Right kidney (tissue), 9 donors: ENCODE measurements at places on chromosomes 7 and 10.

GRCh38 chr7:55570939-55571338 is 1.4 kb downstream of the VOPP1 start:
- DNase-seq: no peak

DNA sequence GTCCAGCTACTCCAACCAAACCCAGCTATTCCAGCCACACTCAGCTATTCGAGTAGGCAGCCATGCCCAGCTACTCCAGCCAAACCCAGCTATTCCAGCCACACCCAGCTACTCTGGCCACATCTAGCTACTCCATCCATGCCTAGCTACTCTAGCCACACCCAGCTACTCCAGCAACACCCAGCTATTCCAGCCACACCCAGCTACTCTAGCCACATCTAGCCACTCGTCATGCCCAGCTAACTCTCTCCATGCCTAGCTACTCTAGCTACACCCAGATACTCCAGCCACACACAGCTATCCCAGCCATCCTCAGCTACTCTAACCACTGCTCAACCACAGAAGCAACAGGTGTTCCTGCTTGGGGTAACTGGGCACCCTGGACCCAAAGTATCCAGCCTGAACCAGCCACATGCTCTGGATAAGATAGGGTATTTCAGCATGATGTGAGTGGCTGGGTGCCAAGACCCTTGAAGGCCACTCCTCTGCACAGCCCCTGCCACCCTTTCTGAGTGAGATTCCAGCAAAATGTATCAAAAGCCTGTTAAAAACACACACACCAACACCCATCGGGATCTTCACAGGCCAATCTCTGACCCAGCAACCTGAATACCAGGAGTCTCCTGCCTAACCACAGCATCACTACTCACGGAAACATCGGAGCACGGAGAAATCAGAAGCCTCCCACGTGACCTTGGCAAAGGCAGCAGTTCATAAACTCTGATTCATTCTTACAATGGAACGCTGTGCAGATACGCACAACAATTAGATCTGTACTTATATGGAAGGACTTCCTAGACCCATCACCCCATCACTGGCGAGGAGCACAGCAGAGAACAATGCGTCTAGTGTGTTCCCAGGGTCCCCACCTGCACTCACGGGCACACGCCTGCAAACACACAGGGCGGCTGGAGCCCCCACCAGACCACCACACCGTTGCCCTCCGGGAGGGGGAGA is 51.8 kb upstream of the DNAAF5 start:
- DNase-seq: no peak

DNA sequence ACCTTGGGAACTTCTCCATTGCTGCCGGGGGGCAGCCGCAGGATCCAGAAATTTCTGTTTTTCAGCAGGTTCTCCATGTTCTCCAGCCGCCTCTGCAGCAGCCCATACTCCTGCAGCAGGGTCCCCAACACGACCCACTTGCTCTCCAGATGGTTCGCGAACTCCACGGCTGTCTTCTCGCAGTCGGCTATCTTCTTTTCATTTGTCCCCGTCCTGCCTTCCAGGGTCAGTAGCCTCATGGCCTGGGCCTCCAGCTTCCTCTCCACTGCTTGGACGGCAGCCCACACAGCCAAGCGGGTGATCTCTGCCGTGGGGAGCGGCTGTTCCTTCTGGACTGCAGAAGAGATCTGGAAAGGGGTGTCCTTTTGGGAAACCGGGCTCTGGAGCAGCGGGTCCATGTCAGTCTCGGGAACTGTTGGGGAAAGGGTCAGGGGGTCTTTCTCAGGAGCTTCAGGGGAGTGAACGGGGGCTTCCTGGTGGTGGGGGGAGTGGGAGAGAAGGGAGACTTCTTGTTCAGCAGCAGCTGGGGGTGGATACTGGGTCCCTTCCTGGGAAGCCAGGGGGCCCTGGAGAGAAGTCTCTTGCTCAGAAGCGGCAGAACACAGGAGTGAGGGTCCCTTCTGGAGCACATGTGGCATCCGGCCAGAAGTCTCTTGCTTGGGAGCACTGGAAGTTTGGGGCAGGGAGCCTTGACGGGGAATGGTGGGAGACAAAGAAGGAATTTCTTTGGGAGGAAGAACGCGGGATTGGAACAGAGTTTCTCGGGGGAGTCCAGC is 5.5 kb downstream of the ZNF777 start:
- DNase-seq: no peak

GRCh38 chr10:110485541-110485940 is 12.2 kb upstream of the DUSP5 start:
- DNase-seq: no peak

- no peak for DNase-seq
These were observed 1164.7 kb upstream of the AUTS2 start for GRCh38 chr7:68433462-68434070.

DNA sequence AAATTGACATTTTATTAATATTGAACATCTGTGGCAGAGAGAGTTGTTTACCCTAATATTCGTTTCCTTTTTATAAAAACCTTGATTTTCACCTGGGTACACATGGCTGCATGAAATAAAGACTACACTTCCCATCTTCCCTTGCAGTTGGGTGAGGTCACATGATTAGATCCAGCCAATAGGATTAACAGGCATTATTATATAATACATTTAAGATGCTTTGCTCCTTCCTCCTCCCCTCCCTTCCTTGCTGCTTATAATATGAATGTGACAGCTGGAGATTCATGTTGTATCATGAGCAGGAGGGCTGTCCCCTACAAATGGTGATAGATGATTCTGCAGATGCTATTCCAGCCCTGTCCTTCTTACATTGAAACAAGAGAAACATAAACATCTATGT is 146.6 kb downstream of the SH2D4B start:
- DNase-seq: no peak

DNA sequence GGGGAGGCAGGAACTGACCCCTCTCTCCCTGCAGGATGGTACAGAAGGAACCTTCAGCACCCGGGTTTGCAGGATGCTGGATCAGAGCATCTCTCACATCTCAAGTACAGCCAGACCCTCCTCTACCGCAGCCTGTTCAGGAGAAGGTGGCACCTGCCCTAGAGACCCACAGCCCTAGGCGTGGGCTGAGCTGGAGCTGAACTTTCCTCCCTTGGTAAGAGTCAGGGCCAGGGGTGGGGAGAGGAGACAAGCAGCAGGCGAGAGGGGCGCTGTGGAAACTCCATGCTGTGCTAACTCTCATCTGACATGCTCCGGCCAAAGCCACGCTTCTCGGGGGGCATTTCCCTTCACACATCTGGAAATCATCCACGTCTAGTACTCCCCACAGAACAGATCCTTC is 154.4 kb downstream of the DIP2C start:
- no peak for DNase-seq

DNA sequence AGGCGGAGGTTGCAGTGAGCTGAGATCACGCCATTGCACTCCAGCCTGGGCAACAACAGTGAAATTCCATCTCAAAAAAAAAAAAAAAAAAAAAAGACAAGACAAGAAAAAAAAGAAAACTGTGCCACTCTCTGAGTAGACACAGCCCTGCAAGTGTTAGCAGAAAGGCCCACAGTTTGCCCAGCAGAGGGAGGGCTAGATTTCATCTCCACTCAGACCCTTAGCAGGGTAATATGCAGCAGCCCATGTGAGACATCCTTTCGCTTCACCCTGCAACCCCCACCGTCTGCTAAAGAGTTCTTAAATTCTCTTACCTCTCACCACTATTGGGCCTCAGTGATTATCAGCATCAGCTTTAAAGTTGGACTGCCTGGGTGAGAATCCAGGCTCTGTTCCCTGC is 38.2 kb downstream of the CTNNA3 start:
- DNase-seq: no peak

DNA sequence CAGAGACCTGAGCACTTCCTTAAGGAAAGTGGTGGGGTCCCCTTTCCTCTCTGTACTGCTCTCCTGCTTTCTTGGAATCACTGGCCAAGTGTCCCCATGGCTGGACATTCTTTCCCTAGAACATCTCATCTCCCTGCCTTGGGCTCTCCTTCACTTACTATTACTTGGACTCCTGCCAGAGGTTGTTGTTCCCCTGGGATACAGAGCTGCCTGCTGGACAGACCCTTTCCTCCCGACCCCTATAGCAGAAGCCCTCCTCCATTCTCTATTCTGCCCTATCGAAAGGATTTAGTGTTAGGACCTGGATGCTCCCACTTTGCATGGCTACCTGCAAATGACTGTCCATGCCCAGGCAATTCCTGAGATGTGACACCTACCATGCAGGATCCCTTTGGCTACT is 164.3 kb upstream of the PODXL start:
- no peak for DNase-seq

GRCh38 chr10:91022390-91022789 is 101.5 kb upstream of the ANKRD1 start:
- no peak for DNase-seq

GRCh38 chr7:128795129-128795528 is 3.4 kb downstream of the CCDC136 start:
- no peak for DNase-seq

DNA sequence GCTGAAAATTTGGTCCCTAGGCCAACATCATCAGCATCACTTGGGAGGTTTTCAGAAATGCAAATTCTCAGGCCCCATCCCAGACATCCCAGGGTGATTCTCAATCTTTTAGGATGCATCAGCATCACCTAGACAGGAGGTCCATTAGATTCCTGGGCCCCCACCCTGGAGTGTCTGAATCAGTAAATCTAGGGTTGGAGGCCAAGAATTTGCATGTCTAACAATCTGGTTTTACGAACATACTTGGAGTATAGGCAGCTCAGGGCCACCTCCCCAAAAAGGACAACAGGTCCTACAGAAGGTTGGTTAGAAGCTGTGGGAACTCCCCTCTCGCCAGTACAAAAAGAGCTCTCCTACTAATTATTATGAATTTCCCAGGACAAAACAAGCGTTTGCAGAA is 15.5 kb downstream of the ZC3HAV1 start:
- no peak for DNase-seq

- DNase-seq: no peak
These were observed 35.7 kb upstream of the MTPAP start for GRCh38 chr10:30384701-30385201.

DNA sequence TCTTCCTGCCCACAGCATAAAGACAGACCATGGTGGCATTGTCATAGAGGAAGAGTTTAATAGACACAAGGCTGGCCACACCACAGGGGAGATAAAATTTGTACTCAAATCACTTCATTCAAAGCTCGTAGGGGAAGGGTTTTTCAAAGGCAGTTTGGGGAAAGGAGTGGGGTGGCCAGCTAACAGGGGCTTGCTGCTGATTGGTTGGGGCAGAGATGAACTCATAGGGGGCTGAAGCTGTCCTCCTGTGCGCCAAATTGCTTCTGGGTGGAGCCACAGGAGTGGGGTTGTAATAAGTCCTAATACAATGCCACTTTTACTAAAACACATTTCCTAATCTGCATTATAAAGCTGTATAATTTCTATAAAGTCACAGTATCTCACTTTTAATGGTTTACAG is 22.5 kb downstream of the PDZD8 start:
- DNase-seq: no peak

GRCh38 chr7:144027070-144027469 is 21.7 kb upstream of the OR2A5 start:
- no peak for DNase-seq

DNA sequence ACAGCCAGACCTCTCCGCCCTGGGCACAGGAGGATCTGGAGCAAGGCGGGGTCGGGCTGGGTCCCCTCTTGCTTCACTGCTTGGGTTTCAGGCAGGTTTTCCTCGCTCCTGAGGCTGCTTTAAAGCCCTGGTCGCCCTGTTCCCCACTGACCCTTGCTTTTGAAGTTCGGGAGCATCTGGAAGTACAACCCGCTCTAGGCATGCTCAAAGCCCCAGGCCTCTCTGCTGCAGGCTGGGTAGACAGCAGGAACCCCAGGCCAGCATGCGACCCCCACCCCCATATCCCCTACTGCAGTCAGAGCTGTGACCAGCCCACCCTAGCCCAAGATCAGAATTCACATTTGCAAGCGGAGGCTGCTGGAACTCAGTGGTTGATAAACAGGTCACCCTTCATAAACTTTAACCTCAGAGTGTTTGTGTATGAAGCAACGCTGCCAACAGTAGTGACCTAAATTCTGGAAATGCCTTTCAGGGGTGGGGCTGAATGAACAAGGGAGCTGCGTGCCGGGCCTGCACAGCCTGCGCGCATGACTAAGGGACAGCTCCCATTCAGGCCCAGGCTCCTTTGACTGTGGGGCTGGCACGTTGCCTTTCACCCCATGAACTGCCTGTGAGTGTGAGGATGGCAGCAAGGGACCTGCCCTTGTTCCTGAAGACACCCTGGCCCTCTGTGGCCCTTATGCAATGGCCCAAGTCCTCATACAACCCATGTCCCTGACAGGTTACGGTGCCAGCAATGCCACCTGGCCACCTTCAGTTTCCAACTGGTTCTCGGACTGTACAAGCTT is 52.5 kb downstream of the PROSER2 start:
- peak; percentile 59 for DNase-seq

DNA sequence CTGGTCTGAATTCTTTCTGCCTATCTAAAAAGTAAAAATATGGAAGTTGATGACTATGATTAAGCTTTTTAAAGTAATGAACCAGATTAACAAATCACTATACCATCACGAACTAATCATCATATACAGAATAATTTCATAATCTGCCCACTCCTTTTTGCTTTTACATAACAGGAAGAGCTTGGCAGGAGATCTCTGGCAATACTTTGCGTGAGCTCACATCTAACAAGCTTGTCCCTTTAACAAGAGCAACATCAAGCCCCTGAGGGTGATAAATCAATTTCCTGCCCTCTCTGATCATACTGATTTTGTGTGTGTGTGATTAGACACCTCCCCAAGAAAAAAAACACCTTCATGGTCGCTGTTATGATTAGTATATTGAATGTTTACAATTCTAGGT is 143.5 kb upstream of the ASAH2 start:
- DNase-seq: no peak

- no peak for DNase-seq
These were observed 57.8 kb downstream of the GCC1 start for GRCh38 chr7:127527561-127527960.

- no peak for DNase-seq
These were observed 285.2 kb downstream of the USP6NL start for GRCh38 chr10:11326241-11326640.

DNA sequence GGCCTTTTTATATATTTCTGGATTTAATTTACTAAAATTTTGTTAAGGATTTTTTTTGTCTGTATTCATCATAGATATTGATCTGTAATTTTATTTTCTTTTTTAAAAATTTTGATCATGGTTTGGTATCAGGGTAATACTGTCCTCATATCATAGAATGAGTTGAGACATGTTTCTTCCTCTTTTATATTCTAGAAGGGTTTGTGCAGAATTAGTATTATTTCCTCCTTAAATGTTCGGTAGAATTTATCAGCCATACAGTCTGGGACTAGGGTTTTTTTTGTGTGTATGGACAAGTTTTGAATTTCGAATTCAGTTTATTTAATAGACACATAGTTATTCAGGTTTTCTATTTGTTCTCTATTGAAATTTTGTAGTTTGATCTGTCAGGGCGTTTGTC is 54.0 kb downstream of the SHOC2 start:
- DNase-seq: no peak

- DNase-seq: no peak
These were observed 174.2 kb upstream of the IMMP2L start for GRCh38 chr7:111736552-111736874.

DNA sequence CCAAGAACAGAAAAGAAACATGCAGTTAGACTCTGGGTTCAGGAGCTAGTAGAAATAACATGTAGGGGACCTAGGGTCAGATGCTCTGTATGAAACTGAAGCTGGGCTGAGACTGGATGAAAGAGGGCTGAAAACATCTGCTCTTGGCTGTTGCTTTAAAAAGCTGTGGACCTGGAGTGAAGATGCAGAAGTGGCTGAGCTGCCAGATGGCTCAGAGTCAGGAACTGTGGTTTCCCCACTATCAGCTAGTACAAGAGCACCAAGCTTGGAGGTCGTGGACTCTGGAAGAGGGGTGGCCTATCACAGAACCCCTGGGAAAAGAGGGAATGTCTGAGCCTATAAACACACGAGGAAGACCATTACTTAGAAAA is 5.9 kb downstream of the ADK start:
- no peak for DNase-seq

GRCh38 chr7:27901028-27901760 is 161.2 kb downstream of the TAX1BP1 start:
- no peak for DNase-seq
